ENCODE measurements at places on chromosomes 2 and 18.

- no peak for DNase-seq
Measured at GRCh38 chr2:43101751-43102150, 124.7 kb downstream of the ZFP36L2 start.

DNA sequence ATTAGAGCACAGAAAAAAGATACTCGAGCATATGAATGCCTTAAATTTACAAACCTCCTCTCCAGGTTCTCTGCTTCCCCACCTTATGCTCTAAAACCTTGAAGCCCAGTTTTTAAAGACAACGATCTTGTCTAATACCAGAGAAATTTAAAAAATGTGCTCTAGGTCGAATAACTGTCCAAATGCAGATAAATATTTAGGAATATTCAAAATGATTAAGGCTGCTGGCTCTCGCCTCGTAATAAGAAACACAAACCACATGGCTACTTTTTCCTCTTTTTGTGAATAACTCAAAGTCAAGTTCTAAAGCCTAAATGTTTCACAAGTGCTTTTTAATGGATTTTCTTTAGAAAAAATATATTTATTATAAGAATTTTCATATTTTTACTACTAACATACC, 101.3 kb downstream of the SATB2 start:
- no peak for DNase-seq

GRCh38 chr2:176455816-176456291, 186.6 kb downstream of the MTX2 start:
- no peak for DNase-seq

DNA sequence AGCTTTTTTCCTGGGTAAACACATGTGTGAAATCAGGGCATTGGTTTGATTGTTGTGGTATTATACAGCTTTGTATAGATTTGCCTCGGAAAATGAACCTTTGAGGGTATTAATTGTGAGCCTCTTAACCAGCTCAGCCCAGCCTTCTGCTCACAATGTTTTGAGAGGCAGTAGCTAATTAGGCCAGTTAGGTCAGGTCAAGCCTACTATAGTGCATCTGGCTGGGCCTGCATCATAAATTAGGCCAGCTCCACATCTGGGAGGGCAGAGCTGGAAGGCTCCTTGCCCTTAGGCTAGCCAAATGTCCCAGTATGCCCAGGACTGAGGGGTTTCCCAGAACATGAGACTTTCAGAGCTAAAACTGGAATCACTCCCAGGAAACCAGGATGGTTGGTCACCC, 43.0 kb downstream of the LRATD1 start:
- DNase-seq = no peak

GRCh38 chr2:33116799-33117198, 170.0 kb downstream of the LTBP1 start:
- DNase-seq = no peak

DNA sequence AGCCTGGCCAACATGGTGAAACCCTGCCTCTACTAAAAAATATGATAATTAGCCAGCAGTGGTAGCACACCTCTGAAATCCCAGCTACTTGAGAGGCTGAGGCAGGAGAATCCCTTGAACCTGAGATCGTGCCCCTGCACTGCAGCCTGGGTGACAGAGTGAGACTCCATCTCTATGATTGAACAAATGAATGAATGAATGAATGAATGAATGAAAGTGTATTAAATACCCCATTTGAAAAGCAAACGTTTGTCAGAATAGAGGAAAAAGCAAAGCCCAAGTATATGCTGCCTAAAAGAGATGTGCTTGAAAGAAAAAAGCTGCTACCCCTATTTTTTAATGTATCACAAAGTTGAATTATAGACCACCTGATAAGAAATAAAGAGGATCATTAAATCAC, 89.1 kb upstream of the TTC27 start:
- no peak for DNase-seq

DNA sequence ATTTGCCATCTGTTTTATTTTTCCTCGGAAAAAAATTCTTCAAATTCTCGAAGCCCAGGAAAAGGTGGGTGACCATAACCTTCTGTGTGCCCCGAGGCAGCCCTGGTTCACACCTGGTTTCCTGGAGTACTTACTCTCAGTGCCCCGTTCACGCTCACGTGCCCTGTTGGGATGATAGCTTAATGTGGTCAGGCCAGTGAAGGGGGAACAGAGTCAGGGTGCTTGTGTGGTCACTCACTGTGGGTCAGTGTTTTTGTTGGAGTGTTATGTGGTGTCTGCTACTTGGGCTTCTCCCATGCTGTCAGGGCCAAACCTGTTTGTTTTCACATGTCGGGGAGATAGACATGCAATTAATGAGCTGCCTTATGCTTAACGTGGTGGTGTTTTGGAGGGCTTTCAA, 78.1 kb downstream of the MAP4K4 start:
- DNase-seq = no peak

DNA sequence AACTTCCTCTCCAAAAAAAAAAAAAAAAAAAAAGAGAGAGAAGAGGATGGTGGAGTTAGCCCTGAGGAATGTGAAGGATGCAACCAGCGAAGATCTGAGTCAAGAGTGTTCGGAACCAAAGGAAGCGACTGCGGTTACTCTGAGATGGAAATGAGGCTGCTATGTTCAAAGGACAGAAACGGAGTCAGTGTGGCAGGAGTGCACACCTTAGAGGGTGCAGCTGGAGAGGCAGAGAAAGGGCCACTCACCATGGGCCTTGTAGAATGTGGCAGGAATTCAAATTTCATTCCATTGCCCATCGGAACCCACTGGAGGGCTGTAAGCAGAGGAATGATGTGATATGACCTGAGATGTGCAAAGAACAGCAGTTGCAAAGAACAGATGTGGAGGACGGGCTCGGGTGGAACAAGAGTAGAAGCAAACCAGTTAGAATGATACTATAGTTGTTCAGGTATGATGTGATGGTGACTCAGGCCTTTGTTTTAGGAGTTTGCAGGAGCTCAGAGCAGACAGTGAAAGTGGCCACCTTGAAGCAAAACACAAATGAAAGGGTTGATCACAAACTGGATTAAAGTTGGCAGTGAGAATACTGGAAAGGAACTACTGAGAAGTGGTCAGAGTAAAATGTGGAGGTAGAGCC, 22.6 kb downstream of the ITGA6 start:
- DNase-seq = no peak

- DNase-seq = no peak
Measured at GRCh38 chr2:23486684-23487075, 101.7 kb downstream of the KLHL29 start.

GRCh38 chr18:62186499-62186773, 420 bp downstream of the PIGN start:
- DNase-seq = no peak

DNA sequence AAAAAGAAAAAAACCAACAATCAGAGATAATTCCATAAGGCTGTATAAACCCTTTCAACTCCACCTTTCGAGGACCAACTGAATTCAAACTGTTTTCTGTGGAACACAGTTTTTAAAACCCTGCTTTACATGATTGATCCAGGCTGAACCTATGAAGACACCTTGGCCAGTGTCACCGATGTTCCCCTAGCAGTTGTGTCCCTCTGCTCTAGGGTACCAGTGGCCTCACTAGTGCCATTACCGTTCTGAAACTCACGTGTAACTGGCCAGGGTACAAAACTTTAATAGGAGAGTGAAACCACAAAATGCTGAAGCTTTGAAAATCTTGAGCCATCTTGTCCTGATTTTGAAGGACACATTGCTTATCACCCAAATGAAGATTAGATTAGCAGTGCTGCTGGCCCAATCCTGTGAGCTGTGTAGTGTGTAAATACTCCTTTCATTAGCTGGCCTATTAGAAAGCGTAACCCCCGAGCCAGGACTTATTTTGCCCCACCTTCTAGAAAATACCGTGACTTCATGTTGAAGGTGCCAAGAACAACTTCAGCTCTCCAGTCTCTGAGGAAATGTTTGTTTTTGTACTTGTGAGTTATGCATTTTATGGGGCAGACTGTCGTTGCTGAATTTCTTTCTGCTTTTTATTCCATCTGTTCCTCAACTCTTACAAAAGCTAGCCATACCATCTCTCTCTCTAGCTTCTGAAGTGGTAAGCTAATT, 147.8 kb upstream of the MAP3K20 start:
- no peak for DNase-seq

- DNase-seq = no peak
Measured at GRCh38 chr18:27762054-27762453, 414.9 kb downstream of the CDH2 start.

- DNase-seq = no peak
Measured at GRCh38 chr2:178328037-178328436, 122.9 kb downstream of the PRKRA start.

- DNase-seq = no peak
Measured at GRCh38 chr2:126707191-126707590, 51.2 kb downstream of the GYPC start.

GRCh38 chr2:118309946-118310680, 221.8 kb downstream of the INSIG2 start:
- DNase-seq = peak; percentile 43

DNA sequence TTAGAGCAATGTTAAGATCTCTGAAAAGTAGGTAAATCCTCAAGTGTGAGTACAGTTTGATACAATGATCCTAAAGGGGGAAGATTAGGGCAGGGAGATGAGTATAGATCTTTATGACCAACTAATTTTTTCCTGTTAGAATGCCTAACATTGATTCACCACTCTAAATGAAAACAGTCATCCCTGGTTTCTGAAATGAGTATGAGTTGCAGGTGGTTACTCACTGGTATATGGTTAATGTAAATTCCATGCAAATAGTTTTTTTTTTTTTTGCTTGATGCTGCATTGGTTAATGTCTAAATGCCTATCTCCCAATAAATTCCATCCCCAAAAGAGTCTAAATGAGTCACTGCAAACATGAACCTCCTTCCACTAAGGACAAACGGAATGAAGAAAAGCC, 55.0 kb upstream of the SERPINB2 start:
- DNase-seq = no peak

- DNase-seq = no peak
Measured at GRCh38 chr2:203743441-203743981, 37.1 kb downstream of the CD28 start.

- no peak for DNase-seq
Measured at GRCh38 chr18:73717570-73717969, 430.1 kb downstream of the FBXO15 start.

- DNase-seq = no peak
Measured at GRCh38 chr2:43592443-43592842, 3.4 kb downstream of the THADA start.

DNA sequence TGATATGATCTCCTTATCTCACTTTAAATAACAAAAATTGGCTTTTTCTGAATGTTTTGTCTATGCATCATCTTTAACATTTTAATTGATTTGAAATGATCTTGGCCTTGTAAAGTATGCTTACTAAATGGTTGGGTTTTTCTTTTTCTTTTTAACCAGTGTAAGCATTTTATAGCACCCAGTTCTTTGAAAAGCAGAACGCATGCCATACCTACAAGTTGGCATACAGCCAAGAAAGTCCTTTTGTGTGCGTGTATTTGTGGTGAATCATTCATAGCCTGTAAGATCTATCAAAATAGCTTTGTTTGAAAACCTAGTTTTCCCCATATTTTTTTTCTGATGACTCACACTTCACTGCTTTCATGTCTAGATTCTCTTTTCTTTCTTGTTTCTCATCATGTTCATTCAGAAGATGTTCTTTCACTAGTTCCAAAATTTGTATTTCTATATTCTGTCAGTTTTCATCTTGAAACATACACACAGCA, 4.1 kb upstream of the VRK2 start:
- no peak for DNase-seq

- no peak for DNase-seq
Measured at GRCh38 chr18:4677006-4677405, 221.9 kb upstream of the DLGAP1 start.

GRCh38 chr2:231886071-231886681, 40.0 kb downstream of the NPPC start:
- no peak for DNase-seq

DNA sequence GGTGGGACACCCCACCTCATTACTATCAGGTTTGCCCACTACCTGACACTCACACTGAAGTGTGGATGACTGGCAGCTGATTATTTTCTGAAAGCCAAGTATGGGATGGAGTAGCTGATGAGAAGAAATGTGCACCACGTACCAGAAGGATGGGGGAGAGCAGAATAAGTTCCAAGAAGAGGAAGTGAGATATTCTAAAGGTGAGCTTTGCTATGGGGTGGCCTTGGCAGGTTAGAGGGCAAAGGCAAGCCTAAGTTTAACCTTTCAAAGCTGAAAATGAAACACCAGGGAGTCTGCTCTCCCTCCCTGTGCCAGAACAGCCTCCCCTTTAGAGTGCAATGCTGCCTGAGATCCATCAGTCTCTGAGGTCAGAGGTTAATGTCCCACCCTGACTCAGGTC, 196.1 kb upstream of the OSR1 start:
- no peak for DNase-seq

DNA sequence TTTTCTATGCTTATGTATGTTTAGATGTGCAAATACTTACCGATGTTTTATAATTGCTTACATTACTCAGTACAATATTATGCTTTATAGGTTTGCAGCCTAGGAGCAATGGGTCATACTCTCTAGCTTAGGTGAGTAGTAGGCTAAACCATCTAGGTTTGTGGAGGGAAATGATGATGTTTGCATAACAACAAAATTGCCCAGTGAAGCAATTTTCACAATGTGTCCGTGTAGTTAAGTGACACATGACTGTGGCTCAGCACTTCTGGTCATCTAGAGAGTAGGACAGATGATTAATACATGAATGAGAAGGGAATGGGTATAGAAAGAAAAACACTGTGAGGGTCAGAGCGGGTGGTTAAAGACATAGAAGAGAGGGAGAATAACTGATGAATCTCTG, 2116.2 kb upstream of the PIK3C3 start:
- no peak for DNase-seq

DNA sequence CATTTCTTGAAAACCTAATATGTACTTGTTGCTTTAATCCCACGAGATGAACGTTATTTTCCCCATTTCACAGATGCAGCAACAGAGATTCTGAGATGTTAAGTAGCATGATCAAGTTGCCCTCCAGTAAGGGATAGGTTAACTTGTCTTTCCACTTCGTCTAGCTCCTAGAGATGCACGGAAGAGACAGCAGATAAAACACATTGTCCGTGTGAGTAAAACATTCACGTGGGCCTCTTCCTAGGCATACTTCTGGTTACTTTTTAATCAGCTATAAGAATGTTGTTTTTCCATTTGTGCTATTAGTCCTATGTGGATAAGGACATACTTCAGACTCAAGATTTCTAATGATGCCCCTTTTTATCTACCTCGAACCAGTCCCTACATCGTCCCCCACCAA, 1.2 kb upstream of the ARHGAP28 start:
- DNase-seq = no peak

- DNase-seq = no peak
Measured at GRCh38 chr18:75474332-75474731, 46.8 kb upstream of the SMIM21 start.

DNA sequence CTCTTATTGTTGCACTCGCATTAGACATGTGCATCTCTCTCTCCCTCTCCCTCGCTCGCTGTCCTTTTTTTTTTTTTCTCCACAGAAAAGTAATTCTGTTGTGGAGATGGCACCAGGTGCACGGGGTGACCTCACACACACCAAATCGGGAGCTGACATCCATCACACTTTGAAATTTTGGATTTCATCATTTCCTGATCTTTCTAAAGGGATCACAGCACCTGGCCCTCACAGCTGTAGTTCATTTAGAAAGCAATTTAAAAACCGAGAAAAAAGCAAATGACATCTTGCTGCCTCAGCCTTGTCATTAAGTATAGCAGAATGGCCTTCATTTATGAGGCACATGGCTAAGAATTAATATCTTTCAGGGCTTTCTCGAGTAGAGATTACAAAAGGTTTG, 717.2 kb downstream of the RNF144A start:
- no peak for DNase-seq

Measured in NCI-H1048 (cell line).